ENCODE measurements at places on chromosomes 7 and 10.

DNA sequence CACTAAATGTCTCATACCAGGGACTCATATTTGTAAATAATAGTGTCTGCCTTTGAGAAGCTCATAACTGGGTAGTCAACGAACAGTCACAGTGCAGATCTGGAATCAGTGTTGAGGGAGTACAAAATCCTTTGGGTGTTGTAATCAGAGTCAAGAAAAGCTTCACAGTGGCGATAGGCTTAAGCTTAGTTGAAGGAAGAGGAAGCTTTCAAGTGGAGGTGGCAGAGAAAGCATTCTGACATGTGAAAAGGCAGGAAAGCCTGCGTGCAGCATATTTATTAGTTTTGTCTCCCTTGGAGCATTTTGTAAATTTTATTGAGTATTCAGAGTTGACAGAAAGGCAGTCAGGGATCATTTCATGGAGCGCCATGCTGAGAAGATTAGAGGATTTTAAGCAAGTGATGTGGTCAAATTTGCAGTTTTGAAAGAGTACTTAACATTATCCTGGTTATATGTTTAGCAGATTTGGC is 104.9 kb downstream of the ADK start:
- DNase-seq: no peak

- DNase-seq: no peak
Observed at GRCh38 chr10:118901380-118901779, 128.1 kb upstream of the NANOS1 start.

- peak; percentile 82 for DNase-seq
Observed at GRCh38 chr7:149720372-149721083, 52.9 kb downstream of the ZNF467 start.

DNA sequence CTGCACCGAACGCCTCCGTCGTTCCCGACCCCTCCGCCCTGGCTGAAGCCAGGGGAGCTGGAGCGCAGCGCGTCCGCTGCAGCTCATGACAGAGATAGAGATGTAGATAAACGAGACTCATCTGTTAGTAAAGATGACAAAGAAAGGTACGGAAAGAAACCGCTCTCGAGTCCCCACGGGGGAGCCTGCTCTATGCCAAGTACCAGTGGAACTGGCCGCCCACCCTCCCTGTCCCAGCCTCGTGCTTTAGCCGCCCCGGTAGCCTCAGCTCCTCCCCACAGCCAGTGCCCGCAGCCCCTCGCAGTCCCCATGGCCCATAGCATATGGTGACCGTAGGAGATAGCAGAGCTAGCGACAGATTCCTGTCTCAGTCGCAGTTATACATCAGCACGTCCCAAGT is 344.7 kb upstream of the GALNT17 start:
- DNase-seq: no peak

GRCh38 chr7:71611986-71612385 is 480.0 kb downstream of the GALNT17 start:
- DNase-seq: no peak

DNA sequence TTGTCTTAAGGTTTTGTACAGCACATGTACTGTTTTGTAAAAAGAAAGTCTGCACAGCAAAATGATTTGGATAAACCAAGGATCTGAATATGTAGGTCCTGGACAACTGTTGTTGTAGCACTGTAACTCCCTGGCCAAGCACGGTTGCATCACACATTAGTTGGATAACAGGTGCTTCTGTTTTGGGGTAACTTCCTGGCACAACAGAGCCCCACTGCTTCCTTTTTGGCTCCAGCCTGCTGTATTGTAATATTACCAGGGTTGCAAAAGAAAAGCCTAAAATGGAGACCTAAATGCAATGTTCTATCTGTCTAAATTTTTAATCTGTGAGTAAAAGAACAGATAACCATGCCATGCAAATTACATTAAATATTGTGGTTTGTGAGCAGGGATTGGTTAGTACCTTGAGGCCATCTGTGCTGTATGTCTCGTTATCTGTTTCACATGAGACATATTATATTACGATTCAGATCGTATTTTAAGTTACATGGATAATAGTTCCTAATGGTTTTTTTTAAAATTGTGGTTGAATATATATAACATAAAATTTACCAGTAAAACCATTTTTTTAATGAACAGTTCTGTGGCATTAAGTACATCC is 27.5 kb upstream of the WAC start:
- no peak for DNase-seq

DNA sequence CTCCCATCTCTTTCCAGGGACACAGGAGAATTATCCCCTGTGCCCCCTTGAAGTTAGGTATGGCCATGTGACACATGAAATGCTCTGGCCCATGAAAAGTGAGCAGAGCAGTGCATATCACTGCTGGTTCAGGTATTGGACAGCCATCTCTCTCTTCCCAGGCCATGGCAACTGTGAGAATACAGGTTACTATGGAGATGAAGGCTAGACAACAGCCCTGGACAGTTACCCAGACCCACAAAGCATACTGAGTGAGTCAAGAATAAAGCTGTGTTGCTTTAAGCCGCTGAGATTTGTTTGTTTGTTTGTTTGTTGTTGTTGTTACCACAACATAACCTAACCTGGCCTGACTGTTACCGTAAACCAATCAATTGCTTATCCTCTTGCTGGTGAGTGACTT is 722.3 kb downstream of the KCNMA1 start:
- DNase-seq: no peak

DNA sequence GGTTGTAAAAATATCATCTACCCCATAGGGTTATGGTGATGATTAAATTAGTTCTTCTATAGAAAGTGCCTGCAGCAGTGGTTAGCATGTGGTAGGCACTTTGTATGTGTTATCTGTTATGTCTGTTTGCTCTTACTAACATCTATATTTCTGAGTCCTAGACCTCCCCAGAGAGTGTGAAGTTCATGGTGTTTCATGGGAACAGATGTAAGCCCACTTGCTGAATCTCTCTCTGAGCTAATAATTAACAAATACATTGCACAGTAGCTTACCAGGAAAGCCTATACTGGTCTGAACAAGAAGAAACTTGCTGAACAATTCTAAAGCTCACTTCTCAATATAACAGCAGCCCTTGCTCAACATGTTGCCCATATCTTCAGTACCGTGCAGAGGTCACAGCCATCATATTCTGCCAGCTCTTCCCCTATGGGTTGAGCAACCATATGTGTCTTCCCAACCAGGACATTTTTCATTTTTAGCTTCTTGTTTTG is 100.1 kb downstream of the NPSR1 start:
- no peak for DNase-seq

GRCh38 chr7:72337390-72338167 is 74.6 kb downstream of the CALN1 start:
- no peak for DNase-seq

- no peak for DNase-seq
Observed at GRCh38 chr7:18693816-18694215, 198.3 kb downstream of the HDAC9 start.

- DNase-seq: no peak
Observed at GRCh38 chr10:94115725-94116124, 122.0 kb downstream of the PLCE1 start.

DNA sequence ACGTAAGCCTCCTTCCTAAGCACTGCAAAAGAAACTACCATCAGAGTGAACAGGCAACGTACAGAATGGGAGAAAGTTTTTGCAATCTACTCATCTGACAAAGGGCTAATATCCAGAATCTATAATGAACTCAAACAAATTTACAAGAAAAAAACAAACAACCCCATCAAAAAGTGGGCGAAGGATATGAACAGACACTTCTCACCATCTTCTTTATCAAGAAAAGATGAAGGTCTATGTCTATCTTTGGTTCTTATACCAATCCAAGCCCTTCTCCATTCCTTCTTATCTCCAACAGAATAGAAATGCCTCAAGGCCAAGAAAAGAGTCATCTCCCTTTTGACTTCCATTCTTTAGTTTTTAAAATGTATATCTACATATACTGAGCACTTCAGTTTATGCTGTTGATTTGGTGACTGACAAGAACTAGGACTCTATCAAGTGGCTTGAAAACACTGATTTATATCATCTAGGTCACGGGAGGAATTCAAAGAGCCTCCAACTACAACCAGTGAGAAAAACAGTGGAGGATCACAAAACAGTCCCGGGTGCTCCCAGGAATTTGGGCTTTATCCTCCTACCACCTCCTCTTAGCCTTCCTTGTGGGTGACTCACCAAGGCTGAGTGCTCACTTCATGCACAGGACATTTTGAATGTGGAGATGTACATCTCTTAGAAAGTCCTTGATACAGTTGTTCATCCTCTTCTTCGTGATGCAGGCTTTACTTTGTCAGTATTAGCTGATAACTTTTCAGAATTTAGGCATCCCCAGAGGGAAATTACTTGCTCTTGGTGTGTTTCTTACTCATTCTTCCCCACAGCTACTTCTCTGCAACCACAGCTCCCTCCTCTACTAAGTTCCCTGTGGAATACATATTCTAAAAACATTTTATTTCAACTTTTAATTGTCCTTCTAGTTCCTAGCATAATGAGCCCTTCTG is 15.4 kb downstream of the TAS2R41 start:
- DNase-seq: no peak

- no peak for DNase-seq
Observed at GRCh38 chr10:5656737-5657579, 9.4 kb downstream of the ASB13 start.

DNA sequence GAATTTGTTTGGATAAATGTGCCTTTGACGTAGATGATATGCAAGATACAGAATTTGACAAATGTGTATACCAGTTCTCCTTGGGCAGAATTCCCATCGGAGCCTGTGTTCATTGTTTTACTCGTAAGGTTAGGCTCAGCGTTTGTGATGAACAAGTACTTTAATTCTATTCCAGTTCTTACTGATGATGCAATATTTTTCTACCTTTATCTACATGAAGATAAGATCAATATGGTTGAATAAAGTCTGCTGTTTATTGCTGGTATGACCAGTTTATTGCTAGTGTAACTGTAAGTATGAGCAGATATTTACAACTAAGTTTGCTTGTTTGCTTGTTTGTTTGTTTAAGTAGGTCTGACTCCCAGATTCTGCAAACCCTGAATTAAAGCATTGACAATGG is 145.4 kb upstream of the ADARB2 start:
- DNase-seq: no peak

DNA sequence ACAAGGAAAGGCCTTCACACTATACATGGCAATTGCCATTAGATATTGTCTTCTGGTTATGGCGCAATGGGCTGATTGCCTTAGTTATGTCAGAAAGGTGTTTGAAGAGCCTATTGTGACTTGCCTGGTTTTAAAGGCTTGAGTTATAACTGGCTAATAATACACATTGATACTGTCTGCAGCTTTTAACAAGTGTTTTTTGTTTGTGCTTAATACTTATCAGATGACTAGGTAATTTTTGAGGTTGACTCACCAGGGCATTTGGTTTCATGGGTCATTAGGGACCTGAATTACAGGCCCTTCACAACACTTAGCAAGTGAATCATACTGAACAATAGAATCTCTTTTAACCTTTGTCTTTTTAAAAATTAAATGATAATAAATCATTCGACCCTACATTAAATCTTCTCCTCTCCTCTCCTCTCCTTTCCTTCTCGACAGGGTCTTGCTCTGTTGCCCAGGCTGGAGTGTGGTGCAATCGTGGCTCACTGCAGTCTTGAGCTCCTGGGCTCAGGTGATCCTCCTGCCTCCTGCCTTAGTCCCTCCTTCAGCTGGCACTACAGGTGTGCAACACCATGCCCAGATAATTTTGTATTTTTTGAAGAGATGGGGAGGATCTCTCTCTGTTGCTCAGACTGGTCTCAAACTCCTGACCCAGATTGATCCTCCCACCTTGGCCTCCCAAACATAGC is 196.3 kb downstream of the JCAD start:
- no peak for DNase-seq

- no peak for DNase-seq
Observed at GRCh38 chr7:81516898-81517297, 252.9 kb downstream of the HGF start.

- DNase-seq: peak; percentile 55
Observed at GRCh38 chr10:122342293-122343134, 32.0 kb upstream of the PLEKHA1 start.

DNA sequence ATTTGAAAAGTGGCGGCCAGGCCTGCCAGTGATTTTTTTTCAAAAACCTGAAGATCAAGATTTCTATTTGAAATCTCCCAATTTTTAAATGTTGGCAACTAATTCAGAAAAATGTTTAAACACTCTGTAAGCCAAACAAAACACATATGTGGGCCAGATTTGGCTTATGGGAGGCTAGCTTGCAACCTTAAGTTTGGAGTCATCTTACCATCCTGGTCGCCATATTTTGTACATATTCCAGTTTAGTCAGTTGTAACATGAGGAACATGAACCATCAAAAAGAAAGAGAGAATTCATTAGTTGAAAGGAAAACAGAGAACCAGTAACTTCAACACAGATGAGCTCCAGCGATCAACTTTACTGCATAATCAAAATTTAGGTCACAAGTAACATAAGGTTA is 115.4 kb downstream of the TMEM26 start:
- no peak for DNase-seq

DNA sequence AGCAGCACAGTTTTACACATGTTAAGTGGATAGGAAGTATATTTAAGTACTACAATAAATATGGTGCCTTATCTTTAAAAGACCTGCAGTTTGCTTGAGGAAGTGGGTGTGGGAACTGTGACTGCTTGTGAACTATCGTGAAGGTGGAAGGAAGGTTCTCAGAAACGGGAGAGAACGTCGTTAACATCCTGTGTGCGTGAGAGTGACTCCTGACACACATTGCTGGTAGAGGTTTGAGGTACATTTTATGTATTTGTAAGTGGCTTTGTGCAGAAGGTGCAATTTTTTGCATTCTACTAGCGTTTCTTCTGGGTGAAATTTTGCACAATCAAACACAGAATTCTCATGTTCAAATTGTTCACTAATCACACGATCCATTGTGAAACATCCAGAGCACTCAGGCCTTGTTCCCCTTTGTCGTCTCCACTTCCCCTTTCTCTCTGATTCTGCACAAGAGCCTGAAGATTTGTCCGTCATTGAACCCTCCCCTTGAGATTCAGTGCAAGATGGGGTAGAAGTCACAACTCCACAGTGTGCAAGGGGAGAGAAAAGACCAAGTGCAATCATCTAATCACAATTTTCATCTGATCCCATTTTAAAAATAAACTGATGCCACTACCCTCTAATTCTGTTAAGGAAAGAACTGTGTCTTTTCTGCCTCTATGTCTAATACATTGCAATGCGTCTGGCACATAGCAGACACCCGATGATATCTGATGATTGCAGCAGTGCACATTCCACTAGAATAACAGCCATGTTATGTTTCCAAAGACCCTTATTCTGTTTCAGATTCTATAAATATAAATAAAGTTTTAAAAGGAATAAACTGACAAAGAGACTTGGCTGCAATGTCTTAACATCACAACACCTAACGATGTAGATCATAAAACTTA is 279.9 kb downstream of the NEBL start:
- DNase-seq: no peak

- no peak for DNase-seq
Observed at GRCh38 chr10:86726677-86726999, 29.8 kb upstream of the BMPR1A start.

DNA sequence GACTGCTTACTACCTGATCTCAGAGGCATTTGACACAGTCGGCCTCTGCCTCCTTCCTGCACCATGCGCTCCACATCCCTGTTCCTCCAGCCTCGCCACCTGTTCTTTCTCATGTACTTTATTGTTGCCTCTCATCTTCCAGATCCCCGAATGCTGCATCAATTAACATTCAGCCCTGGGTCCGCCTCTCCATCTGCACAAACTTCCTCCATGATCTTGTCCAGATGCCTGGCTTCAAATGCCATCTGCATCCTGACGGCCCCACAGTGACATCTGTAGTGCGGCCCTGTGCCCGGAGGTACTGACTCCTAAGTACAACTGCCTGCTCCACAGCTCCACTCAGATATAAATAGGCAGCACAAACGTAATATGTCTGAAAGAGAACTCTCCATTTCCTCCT is 51.2 kb upstream of the STK17A start:
- DNase-seq: no peak

GRCh38 chr7:105647591-105647990 is 66.3 kb upstream of the EFCAB10 start:
- no peak for DNase-seq

Measured in hippocampal formation (tissue), 2 donors.